Stimulated activated CD8-positive, alpha-beta memory T cell treated with anti-CD3 and anti-CD28 coated beads, Interleukin-4, amount 100 ng/mL, for 1 hour (primary cell): ENCODE measurements at places on chromosomes 3 and 15.

- DNase-seq = no peak
These were observed 1.2 kb upstream of the PLIN1 start for GRCh38 chr15:89680282-89680873.

DNA sequence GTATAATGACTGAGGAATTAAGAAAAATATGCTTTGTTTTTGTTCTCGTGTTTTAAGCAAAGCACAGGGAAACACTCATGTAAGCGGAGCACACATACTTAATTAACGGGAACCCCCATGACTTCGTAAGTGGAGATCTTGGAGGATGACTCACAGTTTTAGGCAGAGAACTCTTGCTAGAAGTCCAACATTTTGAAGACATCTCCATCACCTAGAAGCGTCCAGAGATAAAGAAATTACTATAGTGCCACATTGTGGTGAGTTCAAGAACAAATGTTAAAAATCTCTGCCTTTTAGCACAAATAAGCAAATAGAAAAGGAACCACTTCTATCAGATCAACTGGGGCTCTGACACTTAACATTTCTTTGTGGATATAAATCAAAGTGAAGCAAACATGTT, 194.1 kb upstream of the ARHGEF26 start:
- no peak for DNase-seq

DNA sequence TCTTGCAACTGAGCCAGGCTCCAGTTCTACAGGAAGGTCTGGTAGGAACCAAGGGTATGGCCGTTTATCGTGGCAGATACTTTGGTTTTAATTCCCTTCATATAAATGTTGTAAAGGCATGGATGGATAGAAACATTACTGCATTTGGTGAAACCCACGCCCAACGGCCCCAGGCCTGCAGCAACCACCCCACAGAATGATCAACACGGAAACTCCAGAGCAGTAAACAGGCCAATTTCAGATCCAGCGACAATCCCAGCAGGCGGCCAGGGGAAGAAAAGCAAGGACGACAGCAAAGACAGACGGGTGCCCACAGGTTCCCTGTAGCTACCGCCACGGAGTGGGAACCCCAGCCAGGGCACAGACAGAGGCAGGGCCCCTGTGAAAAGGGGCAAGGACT, 32.6 kb upstream of the PCSK6 start:
- DNase-seq = no peak

DNA sequence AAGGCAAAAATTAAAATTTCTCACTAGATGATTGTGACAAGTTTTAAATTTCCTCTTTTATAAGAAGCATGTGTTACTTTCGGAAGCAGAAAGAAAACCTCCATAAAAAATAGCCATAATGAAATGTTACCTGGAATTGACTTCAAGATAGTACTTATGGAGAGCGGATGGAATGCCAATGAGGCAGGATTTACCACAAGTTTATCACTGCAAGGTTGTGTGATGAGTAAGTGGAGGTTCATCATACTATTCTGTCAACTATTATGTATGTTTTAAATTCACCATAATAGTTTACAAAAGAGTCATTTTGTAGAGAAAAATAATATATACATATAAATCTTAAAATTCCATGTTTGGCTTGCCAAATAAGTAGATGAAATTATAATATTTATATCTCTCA, 230.3 kb downstream of the SCAPER start:
- no peak for DNase-seq

DNA sequence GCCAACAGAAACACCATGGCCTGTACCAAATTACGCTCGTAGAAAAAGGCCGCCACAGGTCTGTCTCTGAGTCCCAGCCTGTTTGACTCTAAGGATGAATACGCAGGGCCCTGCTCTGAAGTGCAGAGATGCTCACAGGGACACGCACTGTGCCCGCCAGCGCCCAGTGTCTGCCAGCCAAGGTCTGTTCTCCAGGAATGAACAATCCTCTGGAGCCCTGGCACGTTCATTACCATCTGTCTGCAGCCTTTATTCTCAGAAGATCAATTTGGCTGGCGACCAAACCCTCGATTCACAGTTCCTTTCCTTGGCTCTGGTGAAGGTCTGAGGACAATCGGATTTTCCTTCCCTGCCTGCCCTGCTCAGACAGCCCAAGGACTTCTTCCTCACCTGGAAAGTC, 66.3 kb downstream of the NIPA2 start:
- DNase-seq = no peak

DNA sequence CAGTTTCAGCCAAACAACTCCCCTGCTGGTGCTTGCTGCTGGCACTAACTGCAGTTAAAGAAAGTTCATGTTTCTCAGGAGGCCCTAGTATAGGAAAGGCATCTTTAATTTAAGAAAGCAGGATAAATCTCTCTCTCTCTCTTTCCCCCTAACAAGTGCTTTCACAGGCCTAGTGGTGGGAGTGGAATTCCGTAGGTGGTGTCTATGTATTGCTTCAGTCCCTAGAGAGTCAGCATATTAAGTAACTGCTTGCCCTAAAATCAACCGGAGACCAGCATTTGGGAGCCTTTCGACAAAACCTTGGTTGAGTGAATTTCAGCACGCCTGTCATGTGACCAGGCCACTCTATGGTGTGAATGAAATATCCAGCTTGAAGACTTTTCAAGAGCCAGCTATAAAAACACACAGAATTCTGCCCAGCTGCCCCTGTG, 169.2 kb upstream of the TGFBR2 start:
- DNase-seq = no peak

DNA sequence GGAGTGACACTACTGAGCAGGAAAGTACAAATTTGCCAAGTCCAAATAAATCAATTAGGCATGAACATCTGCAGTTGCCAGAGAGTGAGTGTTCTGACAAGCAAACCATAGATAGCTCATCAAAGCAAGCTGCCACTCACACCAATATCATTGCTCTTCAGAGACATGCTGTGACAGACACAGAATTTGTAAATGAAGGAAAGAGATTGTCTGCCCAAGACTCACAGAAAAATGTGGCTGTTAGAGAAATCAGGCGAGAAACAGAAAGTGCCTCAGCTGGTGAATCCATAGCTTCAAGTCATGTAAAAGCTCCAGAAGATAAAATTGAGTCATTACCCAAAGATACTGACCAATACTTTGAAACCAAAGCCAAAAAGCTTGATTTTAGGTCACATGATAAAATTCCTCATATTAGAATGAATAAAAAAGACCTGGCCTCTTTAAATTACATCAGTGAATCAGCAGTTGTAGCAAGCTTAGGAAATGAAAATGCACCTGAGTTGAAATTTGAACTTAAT, 50.8 kb downstream of the CRYBG3 start:
- no peak for DNase-seq
